Stimulated activated CD4-positive, alpha-beta T cell treated with anti-CD3 and anti-CD28 coated beads, Interleukin-2, amount 100 ng/mL, for 4 hours (primary cell): ENCODE measurements at places on chromosomes 12 and 14.

GRCh38 chr12:650983-651382 is 12.3 kb downstream of the NINJ2 start:
- DNase-seq = no peak

DNA sequence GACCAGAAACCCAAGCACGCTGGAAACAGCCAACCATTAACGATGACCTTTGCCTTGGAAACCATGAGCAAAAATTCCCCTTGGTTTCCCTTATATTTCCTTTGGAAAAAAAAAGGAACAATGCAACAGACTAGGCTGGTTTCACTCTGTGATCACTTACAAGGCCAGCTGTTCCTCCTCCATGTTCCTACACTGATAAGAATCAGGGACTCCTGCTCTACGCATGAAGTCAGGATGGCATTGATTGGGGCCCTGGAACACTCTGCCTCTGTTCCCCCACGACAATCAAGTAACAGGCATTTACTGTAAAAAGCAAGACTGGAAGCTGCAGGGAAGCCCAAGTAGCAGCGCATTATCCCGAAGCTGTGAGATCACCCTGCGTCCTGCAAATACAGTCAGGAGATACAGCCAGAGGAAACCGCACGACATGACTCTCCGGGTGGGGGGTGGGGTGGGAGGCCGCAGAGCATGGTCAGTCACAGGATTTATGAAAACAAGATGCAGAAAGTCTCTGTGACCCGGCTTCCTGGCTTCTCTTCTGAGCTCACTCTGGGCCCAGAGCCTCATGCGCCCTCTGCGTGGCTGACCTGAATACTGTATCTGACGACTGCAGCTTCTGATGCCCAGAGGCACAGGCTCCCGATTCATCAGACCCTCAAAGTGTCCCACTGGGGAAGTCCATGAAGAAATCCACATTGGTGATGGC is 31.1 kb downstream of the SSH1 start:
- no peak for DNase-seq

DNA sequence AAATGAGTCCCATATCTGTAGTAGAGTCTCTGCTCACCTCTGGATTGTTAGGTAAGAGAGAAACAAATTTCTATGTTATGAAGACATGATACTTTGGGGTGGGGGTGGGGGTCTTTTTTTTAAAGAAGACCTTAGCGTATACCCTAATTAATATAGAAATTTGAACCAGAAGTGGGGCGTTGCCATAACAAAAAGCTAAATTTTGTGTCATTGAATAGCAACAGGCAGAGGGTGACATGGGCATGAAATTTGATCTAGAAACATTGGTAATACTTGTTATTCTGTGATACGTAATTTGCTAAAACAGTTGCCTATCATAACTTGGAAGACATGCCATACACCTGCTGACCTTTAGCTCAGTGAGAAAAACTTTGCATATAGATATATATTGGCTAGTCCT is 92.3 kb upstream of the SLC38A2 start:
- DNase-seq = no peak

GRCh38 chr14:24309538-24310264 is at the start of gene LTB4R2:
TSS of gene LTB4R2 (plus strand) at chr14:24310140. CDS start at chr14:24310665, 525 bp downstream.
- no peak for DNase-seq

DNA sequence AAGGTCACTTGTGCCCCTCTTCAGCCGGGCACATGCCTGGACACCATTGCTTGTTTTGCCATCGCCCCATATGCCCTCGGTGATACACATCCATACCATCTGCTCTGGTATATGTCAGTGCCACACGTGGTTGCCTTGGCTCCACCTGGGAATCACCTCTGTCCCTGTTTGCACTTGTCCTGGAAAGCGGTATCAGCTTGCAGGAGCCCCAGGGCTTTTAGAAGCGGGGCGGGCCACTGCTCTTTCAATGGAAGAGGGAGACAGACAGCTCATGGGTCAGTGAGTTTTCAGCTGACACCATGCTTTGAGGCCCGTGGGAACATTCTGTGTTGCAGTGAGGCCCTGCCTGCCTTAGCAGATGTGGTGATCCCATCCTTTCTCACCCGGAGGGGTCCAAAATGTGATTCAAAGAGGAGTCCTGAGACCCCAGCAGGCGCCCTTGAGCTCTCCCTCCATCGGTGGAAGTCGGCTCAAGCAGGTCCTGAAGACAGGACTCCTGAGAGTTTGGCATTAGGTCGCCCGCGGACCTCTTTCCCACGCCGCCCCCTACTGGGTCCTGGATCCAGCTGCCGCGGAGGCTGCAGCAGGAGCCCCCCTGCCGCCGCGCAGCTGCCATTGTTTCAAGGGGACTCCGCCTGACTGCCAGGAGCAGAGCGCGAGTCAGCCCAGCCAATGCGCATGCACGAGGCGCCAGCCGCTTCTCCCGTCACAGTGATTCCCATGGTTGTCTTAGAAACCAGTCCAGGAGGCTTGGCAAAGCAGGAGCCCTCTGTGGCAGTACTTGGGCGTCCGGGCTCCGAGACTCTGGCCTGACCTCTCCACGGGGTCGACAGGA is 773.2 kb upstream of the ALG10B start:
- DNase-seq = no peak

DNA sequence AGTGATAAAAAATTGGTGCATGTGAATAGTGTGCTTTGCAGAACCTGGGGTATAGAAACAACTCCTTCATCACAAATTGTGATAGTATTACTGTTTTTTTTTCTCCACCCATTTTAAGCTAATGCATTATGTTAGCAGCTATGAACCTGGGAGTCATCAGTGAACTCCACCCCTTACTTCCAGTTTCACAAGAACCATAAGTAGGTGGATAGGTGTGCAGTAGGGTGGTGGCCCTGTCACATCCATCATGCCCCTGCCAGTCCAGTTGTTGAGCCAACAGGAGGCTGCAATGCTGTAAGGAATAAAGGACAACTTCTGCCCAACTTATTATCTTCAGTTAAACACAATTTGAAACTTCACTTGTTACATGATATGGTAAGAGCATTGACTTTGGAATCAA is 85.7 kb downstream of the ABCD2 start:
- no peak for DNase-seq

DNA sequence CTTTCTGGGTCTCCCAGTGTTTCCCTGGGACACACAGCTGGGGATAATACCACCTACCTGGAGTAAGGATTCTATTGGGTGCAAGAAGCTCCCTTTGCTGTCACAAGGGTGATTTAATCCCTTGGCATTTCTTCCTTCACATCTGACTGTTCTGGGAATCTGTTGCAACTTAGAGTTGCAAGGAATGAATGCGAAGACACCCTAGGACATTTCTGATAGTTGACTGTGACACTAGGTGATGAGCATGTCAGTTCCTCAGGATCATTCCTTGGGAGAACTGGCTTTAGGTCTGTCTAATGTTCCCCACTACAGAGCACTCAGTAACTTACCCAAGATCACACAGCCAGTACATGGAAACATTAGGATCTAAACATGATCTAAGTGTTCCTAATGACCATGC is 593.6 kb downstream of the NRXN3 start:
- no peak for DNase-seq
